ENCODE measurements at places on chromosomes 1 and 21.
A peak's percentile ranks its signal among the peaks of the same experiment; 100 is the strongest.

DNA sequence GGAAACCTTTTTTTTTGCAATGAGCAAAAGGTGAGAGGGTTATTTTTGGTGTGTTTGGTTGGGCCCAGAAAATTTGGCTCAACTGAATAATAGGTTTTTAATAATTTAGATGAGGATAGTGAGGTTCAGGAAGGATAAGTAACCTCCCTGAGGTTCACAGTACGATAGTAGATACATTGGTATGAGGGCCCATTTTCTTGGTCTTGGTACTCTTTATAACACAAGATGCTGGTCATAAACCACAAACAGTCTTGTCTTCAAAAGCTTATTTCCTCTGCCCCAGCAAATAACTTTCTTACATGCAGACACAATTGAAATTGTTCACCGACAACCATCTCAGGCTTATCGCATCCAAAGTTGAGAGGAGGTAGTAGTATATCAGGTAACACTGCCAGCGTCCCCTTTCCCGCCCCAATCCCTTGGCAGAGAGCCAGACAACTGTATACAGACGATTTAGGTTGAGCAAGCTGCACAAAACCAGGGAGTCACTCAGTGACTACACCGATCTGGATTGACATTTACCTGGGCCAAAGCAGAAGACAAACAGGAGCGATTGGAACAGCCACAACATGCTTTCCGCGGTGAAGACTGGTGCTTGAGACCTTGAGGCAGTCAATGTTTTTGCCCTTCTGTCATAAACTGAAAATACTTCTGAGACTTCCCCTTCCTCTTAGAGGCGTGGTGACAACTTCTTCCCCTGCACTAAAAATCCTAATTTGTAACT is at the start of gene SLAMF6:
Gene SLAMF6 (minus strand): TSS at position 634 of the 724 bp plus-strand sequence. CDS start 63 bp downstream, at position 571.
- DNase-seq = peak; percentile 33

DNA sequence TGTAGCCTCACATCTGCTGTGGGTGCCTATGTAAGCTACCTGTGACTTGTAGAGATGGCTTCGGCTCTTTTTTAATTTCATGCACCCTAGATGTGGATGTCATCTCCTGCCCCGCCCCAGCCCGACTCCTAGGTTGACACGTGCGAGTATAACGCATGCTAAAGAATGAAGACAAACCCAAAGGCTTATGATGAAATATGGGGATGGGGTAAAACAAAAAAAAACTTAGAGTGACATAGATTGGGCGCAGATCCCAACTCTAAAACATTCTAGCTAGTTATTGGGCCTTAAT is 613 bp upstream of the ERO1B start:
- DNase-seq = peak; percentile 34

DNA sequence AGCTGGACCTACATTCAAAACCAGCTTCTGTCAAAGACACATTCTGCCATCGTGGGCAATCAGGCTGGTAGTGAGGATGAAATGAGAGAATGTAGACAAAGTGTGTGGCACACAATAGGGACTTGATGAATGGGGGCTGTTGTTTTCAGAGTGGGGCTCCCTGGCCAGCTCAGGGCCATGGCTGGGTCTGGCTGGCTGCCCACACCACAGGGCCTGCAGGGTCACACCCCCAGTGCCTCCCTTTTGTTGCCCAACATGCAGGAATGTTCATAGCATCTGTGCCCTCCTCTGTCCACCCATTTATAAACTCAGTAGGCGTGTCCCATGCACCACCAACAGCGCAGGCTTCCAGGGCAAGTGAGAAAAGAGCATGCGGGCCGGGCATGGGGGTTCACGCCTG is 20.8 kb upstream of the ECE1 start:
- no peak for DNase-seq

- no peak for DNase-seq
These were observed 121.5 kb downstream of the LMO4 start for GRCh38 chr1:87450136-87450535.

- no peak for DNase-seq
These were observed at the start of gene CDA for GRCh38 chr1:20588634-20589225. TSS of gene CDA (plus strand) at chr1:20589097. CDS start at chr1:20589130, 33 bp downstream.

DNA sequence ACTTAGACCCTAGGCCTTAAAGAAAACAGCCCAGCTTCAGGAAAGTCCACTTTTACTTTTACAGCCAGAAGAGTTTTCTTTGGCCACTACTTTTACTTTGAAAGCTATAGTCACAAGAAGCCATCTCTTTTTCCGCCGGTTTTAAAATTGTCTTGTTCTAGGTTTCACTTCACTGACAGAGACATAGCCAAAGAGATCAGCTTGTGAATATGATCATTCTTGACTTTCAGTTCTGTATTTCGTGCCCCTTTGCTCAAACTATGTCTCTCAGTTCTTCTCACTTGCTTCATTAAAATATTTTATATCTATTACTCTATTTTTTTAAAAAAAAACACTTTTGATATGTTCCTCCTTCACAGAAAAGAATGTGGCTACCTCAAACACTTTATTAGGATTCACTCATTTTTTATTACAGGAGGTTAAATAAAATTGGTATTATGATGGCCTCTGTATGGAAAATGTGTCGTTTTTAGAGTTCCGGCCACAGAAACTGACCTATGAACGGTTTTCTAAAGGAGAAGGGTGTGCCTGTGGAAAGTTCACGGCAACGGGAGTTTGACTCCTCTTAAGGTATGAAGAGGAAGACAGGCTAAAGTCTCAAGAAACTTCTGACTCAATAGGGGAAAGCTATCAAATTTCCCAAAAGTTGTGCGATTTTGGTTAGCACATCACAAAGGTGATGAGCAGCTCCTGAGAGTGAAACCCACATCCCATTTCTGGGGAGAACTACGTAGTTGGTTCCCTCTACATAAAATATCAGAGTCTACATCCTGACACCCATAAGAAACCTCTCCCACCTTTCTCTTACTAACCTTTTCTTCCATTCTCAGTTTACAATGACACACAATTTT is 1.2 kb downstream of the MCOLN2 start:
- DNase-seq = no peak

DNA sequence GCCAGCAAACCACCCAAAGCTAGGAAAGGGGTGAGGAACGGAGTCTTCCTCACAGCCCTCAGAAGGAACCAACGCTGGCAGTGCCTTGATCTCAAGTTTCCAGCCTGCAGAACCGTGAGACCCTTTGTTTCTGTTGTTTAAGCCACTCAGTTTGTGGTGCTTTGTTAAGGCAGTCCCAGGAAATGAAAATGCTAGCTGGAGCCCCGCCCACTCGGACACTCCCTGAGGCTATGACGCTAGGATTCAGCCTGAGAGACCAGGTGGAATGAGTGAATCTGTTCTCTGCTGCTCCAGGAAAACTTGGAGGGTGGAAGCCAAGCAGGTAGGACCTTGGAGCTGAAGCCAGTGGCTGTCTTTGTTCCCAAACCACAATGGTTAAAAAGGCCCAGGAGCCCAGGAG is 196.5 kb upstream of the POU3F1 start:
- no peak for DNase-seq

Measured in activated T-cell treated with anti-CD3 and anti-CD28 coated beads for 1 hour (primary cell).